ENCODE measurements at places on chromosomes 1 and 21.

DNA sequence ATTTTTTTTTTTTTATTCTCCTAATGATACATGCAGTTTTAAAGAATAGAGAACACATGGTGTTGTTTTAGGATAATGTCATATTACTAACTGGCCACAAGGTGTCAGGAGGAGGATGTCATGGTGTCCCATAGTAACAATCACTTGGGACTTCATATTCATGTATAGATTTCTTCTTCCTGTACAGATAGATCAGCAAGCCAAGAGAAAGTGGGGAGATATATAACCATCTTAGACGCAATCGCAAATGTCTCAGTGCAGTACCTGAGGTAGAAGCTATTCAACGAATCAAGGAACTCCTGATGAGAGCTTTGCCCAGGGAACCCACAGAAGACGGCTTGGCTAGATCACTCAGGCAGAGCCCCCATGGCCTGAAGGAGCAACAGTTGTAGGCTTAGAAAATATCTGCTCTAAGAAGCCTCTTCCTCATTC, 12.3 kb downstream of the OR2T11 start:
- no peak for DNase-seq
- no peaks in the 10 kb centered on the region for H3K4me1 ChIP-seq
- H3K27me3 ChIP-seq = no peaks in the 10 kb centered on the region
- H3K4me3 ChIP-seq = no peak overlapping the region
- no peak overlapping the region for H3K27ac ChIP-seq

- no peak overlapping the region for H3K4me3 ChIP-seq
- no peaks in the 10 kb centered on the region for H3K27me3 ChIP-seq
- no peaks in the 10 kb centered on the region for H3K36me3 ChIP-seq
Observed at GRCh38 chr1:205930195-205930577, 13.1 kb downstream of the SLC26A9 start.

GRCh38 chr1:232340446-232340845, 289.5 kb downstream of the SIPA1L2 start:
- no peaks in the 10 kb centered on the region for H3K4me1 ChIP-seq
- no peaks in the 10 kb centered on the region for H3K27me3 ChIP-seq
- H3K27ac ChIP-seq = no peak overlapping the region
- DNase-seq = no peak
- no peaks in the 10 kb centered on the region for H3K36me3 ChIP-seq
- H3K4me3 ChIP-seq = no peak overlapping the region

GRCh38 chr1:89657886-89658285, 25.0 kb downstream of the LRRC8C start:
- H3K36me3 ChIP-seq = no peaks in the 10 kb centered on the region
- DNase-seq = no peak
- peaks cover 5% of the 10 kb centered on the region for H3K4me1 ChIP-seq
- no peak overlapping the region for H3K27ac ChIP-seq
- H3K27me3 ChIP-seq = no peaks in the 10 kb centered on the region

DNA sequence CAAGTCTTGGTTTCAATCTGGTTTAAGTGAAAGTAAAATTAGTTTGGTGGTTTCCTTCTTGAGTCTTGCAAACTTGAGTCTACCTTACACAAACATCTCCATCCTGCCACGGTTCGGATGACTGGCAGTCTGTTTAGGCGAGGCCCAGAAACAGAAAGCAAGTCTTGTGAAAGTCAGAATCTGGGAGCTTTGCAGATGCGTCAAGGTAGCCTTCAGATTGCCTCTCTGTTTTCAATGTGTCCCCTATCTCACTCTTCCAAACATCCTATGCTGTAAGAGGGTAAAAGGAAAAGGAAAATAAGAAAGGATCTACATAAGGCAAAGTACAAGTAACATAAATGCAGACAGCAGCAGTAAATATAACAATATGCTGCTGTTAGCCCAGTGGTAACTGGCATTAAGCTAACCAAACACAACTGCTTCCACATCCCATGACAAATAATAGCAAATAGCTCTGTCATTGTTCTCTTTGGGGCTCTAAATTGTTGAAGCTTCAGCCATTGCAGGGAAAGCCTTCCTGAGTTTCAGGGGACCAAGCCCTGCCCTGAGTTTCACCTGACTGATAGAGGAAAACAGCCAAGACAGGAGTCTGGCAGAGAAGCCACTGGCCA, 26.2 kb upstream of the C1orf105 start:
- H3K27ac ChIP-seq = peak overlapping the region; percentile 49
- no peak for DNase-seq

DNA sequence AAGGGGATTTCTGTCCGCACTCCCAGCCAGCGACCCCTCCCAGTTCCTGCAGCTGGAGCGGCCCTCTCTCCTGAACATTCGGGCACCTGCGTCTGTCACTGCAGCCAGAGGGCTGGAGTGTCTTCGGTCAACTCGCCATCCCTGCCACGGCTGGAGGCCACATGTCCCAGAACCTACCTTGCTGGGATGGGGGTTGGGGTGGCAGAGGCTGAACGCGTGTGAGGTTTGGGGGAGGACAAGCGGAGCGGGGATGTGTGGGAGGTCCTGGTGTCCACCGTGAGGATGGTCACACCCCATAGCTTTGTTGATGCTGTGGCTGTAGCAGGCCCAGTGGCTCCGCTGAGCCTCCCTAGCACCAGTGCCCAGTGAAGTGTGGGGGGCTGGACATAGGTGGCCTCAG, 14.8 kb upstream of the C1orf174 start:
- no peak for DNase-seq
- no peaks in the 10 kb centered on the region for H3K27me3 ChIP-seq
- no peak overlapping the region for H3K4me3 ChIP-seq
